ENCODE measurements at places on chromosomes 11 and 22. TPM values are rescaled to one million over a fixed set of nuclear protein-coding genes. Genes with fewer than 3 reads are reported as not detected.

OR51I1 gene
- not detected for total RNA-seq

PLA2G3 gene
- total RNA-seq: not detected

USH1C gene
- total RNA-seq: not detected

WNT11 gene
- total RNA-seq: 10.8 TPM

FIBIN gene
- not detected for total RNA-seq

DNA sequence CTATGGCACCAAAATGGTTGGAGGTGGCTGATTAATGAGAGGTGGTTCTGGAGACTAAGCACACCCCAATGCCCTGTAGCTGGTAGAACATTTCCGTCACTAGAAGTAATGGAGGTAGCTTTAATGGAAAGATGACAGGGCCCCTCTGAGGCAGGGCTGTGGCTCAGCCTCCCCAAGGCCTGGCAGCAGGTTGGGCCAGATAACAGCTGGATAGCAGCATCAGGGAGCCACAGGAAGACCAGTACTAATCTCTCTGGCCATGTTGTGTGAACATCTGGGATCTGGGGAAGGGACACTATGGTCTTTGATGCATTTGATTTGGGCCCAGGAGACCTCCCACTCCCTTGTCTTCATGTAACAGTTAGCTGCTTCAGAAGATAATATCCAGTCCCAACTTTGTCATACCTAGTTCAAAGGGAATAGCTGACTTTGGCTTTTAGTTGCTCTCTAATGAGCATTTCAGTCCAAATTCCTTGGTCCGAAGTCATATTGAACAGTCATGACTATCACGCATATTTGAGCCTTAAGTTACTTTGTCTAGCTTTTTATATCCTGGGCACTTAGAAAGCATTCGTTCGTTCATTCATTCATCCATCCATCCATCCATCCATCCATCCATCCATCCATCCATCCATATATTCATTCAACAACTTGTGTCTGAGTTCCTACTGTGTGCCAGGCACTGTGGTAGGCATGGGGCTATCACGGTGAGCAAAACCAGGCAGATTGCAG lies 53.0 kb upstream of the LMO2 start:
- DNase-seq: no peak

DNA sequence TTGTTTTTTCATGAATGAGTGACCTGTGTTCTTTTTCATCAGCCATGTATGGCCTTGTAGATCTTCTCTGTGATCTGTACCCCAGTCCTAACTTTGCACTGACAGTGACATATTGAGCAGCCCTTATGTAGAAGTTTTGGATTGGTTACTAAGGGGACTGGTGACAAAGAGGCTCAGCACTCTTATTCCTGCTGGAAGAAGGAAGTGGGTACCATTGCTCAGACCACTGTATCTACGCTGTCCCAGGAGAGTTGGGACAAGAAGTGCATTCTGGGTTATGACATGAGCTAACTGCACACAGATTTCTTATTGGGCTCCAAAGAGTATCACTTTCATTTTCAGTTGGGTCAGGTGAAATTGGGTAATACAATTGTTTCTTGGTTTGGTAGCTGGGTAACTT lies 107.8 kb upstream of the RASSF10 start:
- no peak for DNase-seq

DNA sequence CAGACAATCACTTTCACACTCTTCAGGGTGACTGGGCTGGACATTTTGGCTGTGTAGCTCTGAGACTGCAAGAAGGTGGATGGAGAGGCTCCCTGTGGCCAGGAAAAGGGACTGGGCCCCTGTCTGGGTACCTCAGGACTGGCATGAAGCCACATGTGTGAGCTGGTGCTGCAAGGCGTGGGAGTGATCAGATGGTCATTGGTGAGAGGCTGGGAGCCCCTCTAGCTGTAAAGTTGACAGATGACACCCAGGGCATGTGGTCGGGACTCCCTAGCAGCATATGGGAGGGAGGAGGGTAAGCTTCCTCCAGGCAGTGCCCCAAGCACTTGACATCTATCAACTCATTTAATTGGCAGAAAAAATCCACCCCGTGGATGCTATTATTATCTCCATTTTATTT lies 18.9 kb upstream of the CABP2 start:
- DNase-seq: no peak

- DNase-seq: no peak
Measured at GRCh38 chr11:19873730-19874129, 161.1 kb downstream of the NAV2 start.

DNA sequence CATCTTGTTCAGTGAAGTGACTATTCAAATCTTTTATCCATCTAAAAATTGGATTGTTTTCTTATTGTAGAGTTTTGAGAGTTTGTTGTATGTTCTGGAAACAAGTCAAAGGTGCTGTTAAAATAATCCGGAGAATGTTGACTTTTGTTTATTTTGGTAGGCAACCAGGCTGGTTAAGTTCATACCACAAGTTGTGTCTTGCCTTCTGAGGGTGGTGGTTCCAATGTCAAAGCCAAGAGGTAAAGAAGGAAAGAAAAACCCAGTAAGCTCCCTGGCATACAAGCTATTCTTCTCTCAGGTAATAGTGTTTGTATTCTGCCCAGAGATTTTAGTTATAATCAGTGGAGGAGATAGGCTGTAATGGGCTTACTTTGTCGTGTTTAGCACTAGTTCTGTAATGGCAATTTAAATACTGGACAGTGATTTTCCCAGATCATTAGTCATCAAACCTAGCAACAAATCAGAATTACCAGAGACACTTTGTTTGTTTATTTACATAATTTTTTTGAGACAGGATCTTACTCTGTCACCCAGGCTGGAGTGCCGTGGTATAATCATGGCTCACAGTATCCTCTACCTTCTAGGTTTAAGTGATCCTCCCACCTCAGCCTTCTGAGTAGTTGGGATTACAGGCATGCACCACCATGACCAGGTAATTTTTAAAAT lies 15.1 kb upstream of the CSRP3 start:
- no peak for DNase-seq

All from CD8-positive, alpha-beta T cell (primary cell).